ENCODE measurements at places on chromosomes 4 and X.

- DNase-seq, result no peak
These were observed 151.8 kb upstream of the FAT1 start for GRCh38 chr4:186875476-186875875.

- DNase-seq, result no peak
These were observed at the start of gene FHL1 for GRCh38 chrX:136147315-136147901. TSS of gene FHL1 (plus strand) at chrX:136147533.

DNA sequence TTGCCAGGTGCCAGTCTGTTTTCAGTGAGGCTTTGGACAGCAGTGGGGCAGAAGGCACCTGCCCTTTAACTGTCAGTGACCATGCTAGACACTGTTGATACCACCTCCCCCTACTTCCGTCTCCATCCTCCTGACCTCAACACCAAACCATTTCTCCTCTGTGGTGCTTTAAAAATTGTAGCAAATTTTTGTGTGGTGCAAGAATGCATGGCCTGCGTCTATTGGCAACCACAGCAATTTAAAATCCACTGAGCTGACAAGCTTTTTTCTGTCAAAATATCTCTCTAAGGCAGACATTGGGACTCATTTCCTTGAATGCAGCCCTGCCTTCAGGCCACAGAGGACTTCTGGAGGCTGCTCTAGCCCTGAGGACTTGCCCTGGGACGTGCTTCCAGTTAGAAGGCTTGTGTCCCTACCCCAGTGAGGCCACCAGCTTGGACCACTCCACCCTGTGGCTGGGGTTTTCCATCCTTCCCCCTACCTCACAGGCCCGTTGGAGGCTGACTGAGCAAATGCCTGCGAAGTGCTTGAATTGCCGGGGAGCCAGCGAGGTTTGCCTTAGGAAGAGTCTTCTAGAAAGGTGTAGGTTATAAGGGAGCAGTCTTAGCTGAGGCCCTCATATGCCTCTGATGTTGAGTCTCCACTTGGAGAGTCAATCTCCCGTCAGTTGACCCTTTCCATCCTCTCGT is 6.9 kb downstream of the PRRG3 start:
- no peak for DNase-seq

DNA sequence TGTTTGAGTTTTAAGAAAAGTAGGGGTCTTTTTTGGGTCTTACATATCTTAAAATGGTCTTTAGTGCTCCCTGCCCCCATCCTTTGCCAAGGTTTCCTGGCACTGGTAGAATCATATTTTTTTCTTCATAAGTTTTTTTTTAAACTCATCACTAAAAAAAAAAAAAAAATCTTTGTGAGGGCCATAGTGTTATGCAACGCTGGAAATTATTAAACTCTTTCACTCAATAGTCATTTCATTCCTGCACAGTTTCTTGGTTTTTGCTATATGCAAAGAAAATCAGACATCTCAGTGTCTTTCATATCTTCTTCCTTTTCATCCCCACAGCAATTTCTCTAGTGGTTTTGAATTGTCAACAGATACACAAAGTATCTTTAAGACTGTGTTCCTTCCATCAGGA is 95.6 kb downstream of the TMA16 start:
- DNase-seq, result no peak

- DNase-seq, result no peak
These were observed 88.5 kb downstream of the KIT start for GRCh38 chr4:54746218-54746617.

DNA sequence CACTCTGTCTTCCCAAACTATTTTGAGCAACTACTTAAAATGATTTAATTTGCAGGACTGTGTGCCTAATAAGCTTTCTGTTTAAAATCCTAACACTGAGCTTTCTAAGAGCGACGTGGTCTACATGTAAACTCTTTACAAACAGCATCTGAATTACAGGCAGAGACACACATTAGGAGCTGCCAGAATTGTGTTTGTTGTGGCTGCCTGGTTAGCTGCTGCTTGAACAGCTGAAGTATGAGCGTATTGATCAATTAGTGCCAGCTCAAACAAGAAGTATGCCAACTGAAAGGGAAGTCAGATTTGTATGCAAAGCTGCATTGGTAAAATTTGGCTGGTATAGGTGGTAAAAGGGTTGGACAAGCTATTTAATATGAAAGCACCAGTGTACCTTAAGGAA is 384.4 kb downstream of the PCDH7 start:
- DNase-seq, result no peak

DNA sequence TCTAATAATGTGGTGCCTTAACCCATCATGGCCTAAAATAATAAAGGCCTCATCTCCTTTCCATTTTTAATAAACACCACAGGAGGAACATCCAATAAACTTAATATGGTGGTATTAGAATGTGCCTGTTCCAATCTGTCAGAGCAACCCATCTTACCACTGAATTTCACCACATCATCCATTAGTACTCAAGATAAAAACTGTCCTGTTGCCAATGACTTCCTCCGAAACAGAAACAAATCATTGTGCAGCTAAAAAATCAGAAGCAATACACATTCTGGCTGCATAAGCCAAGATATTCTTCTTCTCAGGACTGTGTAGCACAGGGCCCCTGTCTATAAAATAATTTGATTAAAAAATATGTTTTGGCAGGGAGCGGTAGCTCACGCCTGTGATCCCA is 18.5 kb downstream of the TLR10 start:
- no peak for DNase-seq

GRCh38 chrX:13248867-13249486 is 70.9 kb downstream of the ATXN3L start:
- no peak for DNase-seq

DNA sequence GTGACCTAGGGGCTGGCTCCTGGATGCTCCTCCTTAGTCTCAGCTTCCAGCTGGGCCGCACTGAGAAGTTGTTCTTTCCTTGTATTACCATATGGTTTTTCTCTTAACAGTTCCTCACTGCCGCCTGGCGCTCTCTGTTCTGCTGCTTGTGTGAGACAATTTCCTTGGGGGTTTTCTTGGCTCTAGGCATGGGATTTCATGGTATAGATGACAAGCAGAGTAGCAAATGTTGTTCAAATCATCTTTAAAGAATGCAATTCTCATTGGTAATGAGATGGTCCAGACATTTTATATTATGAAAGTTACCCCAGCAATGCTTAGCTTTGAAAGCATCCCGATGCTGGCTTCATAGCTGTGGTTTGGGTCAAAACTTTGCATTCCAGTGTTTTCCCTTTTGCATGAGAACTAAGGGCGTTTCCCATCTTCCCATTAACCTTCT is 37.6 kb downstream of the SEPTIN11 start:
- peak; percentile 98 for DNase-seq

GRCh38 chr4:88080626-88081025 is 73.2 kb downstream of the PKD2 start:
- DNase-seq, result no peak

DNA sequence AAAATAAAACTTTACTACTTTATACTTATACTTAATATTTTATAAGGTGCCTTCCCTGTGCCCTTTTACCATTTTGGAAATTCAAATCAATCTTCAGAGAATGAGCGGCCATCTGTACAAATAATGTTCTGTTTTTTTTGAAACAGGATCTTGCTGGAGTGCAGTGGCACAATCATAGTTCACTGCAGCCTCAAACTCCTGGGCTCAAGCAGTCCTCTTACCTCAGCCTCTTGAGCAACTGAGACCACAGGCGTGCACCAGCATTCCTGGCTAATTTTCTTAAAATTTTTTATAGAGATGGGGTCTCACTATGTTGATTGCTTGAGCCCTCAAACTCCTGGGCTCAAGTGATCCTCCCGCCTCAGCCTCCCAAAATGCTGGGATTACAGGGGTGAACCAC is 53.5 kb downstream of the FAM114A1 start:
- DNase-seq, result no peak

DNA sequence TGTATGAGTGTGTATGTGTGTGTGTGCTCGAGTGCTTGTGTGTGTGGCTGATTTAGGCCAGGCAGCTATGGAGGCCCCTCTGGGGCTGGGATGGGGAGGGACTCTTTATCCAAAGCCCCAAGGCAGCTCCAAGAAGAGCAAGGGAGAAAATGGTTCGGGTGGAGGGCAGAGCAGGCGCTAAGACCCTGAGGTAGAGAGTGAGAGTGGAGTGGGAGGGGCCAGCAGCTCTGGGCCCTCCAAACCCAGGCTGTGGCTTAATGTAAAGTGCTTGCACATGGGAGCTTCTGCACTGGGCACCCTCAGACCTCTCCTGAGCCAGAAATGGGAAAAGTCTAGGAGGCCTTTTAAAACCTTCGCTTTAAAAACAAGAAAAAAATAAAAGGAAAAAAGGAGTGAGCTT is 233.5 kb upstream of the PSAPL1 start:
- no peak for DNase-seq

- DNase-seq, result peak; percentile 31
These were observed 34.3 kb downstream of the ATP10D start for GRCh38 chr4:47519239-47519883.

DNA sequence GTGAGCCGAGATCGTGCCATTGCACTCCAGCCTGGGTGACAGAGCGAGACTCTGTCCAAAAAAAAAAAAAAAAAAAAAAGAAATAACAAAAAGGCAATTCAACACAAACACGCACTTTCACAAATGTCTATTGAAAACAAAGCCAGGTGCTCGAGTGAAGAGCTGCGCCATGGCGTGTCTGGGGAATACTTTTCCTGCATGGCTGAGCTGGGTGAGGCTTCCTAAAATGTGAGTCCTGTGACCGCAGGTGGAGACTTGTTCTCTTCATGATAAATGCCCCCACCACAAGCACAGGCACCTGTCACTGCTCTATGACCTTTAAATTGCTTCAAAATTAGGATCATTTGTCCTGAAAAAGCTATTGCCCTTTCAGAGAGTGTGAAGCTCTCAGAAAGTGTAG is 4.0 kb upstream of the ABLIM2 start:
- DNase-seq, result no peak

- DNase-seq, result no peak
These were observed 159.2 kb upstream of the SLC7A11 start for GRCh38 chr4:138401334-138401733.

- DNase-seq, result no peak
These were observed 147.0 kb downstream of the PACRGL start for GRCh38 chr4:20847124-20847747.

DNA sequence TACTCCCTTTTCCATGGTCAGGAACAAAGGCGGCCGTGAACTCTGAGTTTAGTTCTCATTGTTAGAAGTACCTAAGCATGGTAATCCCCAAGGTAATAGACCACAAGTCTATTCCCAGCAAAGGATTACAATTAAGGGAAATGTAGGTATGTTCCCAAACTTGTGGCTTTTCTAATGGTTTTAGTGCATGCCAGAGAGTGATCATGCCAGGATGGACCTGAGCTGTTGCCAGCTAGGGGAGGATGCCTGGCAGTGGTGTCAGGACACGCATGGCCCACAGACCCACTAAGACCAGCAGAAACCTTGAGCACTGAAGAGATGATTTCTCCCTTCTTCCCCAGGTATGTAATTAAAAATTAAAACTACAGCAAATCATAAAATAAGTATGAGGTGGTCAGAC is 60.8 kb downstream of the COQ2 start:
- DNase-seq, result no peak

DNA sequence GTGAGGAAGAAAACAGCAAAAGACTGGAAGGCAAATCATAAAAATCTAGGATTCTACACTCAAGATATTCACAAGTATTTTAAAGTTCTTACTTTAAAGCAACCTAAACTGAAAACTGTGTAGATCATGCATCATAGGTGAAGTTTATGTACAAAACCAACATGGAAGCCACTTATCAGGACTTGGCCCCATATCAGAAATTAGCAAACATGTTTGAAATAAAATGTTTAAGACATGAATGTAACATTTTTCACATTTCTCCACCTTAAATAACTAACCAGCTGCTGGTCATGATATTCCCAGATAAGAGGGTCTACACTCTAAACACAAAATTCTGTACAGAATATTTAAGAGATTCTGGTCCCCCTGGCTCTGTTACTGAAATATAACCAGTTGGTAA is 38.5 kb downstream of the APBB2 start:
- no peak for DNase-seq

- no peak for DNase-seq
These were observed 187.2 kb downstream of the RAB28 start for GRCh38 chr4:13296986-13297385.

DNA sequence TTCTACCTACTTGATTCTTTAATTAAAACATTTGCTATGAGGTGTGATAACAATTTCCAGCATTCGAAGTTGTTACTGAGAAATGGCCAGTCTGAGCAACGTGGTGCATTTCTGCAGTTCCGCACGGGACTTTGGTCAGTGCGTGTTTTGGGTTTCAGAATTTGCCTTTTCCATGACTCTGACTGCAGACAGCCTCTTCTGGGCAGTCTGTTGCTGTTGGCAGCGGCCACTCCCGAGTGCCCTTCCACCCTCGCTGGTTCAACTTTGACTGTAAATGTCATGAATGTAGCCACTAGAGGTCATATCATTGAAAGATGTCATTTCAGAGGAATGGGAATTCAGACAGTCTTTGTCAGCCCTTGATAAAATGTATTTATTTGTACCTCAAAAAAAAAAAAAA is 53.6 kb downstream of the NOP14 start:
- DNase-seq, result no peak
